ENCODE measurements at places on chromosomes 3 and 15.

DNA sequence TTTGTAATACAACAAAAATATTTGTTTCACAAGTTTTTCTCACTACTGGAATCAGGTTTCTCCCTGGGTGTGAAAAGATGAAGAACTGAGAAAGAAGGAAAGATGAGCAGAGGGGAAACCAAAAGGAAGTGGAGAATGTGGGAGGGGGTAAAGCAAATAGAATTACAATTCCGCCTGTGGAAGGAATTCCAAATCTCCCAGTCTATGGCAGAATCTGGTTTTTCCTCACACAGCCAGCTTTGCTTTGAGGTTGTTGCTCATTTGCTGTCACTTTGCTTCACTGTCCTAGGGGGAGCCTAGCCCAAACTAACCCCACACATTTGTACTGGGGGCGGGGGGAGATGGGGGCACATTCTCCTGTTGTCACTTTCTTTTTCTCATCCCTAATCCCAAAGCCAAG lies 43.9 kb downstream of the RPL22L1 start:
- no peak for DNase-seq

- DNase-seq: no peak
These were observed 8.2 kb downstream of the RCN2 start for GRCh38 chr15:76939715-76940114.

GRCh38 chr15:59105854-59106253 lies 908 bp downstream of the CCNB2 start:
- no peak for DNase-seq

DNA sequence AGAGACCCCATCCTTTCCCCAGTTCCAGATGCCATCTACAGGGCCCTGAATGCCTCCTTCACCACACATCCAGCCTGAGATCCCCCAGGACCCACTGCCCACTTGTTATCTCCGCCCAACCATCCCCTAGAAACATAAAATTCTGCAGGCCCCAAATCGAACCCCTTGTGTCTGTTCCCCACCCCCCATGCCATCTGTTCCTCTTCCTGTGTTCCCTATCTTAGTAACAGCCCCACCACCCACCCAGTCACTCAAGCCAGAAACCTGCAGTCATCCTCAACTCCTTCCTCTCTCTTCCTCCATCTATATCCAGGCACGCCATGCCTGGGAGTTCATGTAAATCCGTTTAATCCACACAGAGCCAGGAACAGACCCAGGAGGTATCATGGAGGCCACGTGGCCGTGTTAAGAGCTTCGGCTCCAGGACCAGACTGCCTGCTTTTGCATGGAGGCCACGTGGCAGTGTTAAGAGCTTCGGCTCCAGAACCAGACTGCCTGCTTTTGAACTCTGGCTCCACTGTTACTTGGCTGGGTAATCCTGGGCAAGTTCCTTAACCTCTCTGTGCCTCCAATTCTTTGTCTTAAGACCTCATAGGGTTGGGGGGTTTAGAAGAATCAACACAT lies 4.8 kb downstream of the CSRNP1 start:
- peak; percentile 56 for DNase-seq

DNA sequence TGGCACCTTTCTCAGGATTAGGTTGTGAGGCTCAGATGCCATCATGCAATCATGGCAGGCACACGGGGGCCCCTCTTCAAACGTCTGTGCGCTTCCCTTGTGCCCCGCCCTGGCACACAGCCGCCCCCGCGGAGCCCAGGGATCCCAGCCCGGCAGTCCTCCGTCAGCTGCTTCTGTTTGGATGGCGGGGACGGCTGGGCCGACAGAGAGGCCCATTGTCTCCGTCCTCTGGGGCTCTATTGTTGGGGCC lies 849 bp upstream of the HDAC11 start:
- peak; percentile 47 for DNase-seq

GRCh38 chr3:16801223-16801622 lies 83.5 kb upstream of the PLCL2 start:
- DNase-seq: peak; percentile 92

DNA sequence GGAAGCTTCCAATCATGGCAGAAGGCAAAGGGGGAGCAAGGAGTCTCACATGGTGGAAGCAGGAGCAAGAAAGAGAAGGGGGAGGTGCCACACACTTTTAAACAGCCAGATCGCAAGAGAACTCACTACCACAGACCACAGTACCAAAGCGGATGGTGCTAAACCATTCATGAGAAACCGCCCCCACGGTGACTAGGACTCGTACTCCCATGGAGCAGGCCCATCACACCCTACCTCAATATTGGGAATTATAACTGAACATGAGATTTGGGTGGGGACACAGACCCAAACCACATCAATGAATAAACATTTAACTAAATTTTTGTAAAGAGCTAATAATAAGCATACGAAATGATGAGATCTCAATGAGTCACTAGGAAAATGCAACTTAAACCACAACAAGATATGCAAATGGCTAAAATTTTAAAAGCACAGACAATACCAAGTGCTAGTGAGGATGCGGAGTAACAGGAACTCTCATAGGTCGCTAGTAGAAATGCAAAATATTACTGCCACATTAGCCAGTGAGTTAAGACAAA lies 10.0 kb downstream of the MRPS25 start:
- no peak for DNase-seq

GRCh38 chr15:68603216-68603595 lies 24.4 kb downstream of the CORO2B start:
- no peak for DNase-seq

Measured in suppressor macrophage treated with lipopolysaccharide for 4 hours (primary cell).